Renal cortical epithelial cell (primary cell): ENCODE measurements at places on chromosomes 11 and 22.
A peak's percentile ranks its signal among the peaks of the same experiment; 100 is the strongest.

DNA sequence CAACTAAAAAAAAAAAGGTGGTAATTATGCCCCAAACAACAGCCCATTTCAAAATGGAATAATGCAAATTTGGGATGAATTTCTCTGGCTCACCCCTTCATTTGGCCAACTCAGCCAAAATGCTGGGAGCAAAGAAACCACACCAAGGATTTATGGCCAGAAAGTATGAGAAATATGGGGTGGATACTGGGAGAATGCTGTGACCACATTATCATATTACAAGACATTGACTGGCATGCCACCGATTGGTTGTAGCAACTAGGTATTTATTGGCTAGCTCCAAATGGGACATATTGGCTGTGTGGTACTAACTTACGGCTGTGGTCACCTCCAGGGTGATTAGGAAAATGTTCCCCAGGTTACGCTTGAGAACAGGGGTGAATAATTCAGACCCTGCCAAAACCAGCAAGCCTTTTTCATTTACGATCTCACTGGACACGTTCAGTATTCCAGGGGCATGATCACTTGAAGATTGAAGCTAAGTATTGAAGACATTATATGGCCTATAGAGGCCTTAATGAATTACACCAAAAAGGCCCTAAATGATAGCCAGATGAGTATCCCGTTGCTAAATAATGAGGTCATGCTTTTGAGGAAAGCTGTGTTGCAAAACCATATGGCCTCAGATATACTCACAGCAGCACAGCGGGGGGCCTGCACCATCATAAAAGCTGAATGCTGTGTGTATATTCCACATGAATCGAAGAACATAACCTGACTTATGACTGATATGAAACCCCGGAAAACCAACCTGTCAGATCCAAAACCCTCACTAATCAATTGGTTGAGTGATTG, 3.8 kb upstream of the FDX1 start:
- DNase-seq = no peak

DNA sequence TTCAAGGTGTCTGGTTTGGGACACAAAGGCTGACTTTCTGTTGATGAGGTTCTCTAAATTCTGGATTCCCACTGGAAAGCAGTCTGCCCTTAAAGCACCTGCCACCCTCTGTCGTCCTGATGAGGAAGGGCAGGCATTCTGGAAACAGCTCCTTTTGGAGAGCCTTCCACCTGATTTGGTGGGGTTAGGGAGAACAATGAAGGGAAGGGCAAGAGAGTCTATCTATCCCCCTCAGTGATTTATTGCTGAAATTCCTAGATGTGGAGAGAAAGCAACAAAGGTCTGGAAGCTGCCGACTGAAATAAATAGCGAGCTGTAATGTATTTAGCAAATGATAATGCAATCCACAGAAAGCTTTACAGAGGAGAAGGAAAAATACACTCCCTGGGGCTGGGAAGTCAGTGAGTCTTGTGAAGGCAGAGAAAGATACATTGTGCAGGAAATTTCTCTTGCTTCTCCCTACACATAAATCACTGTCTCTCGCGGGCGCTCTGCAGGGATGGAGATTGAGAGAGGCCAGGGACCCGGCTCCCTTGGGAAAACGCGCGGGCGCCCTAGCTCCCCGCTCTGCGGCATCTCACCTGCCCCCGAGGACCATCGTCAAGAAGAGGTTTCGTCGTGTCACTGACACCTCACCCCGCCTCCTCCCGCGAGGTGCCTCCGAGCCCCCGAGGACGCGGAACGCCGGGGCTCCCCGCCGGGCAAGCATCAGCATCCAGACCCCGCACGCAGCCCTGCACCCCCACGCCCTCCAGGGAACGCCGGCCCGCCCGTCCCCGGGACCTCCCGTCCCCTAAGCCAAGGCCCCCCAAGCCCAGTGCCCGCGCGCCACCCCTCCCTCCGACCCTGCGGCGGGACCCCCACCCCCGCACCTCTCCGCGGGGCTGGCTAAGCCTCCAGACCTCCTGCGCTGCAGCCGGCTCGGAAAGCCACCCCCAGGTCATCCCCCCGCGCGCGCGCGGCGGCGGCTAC, 673 bp downstream of the CDON start:
- DNase-seq = peak; percentile 40

DNA sequence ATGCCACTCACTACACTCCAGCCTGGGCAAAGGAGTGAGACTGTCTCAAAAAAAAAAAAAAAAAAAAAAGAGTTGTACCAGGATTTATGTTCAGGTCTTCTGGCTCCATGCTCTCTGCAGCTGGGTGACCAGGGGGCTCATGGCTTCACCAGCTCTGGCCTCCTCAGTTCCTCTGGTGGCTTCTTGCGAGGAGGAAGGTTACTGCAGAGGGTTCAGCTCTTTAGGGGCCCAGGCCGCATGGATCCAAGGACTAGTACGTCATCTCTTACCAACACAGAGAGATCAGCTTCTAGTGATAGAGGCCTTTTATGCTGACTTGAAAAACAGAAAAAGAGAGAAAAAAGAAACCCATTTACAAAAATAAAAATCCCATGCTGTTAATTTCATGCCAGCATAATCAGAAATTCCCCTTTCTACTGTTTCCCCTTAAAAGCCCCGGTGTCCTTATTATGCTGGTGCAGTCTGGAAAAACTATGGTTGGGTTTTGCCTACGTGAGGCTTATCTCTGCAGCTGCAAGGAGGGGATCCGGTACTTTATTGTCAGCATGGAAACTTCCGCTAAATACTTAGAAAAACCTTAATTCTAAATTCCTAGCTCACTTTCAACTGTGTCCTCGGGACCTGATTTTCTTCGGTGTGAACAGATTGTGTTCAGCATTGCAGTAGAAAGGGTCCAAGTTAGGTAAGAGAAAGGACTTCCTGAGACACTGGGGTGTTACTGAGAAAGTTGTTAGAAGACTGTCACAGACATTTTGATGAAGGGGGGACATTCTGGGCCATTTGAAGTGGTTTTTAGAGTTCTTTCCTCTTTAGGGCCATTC, 13.7 kb downstream of the ZBTB16 start:
- DNase-seq = no peak

GRCh38 chr11:2202071-2202899, 30.7 kb upstream of the TH start:
- DNase-seq = peak; percentile 7

GRCh38 chr11:35321532-35322317, 97.6 kb downstream of the SLC1A2 start:
- peak; percentile 72 for DNase-seq

GRCh38 chr11:122046846-122047245, 69.2 kb downstream of the BLID start:
- DNase-seq = no peak

DNA sequence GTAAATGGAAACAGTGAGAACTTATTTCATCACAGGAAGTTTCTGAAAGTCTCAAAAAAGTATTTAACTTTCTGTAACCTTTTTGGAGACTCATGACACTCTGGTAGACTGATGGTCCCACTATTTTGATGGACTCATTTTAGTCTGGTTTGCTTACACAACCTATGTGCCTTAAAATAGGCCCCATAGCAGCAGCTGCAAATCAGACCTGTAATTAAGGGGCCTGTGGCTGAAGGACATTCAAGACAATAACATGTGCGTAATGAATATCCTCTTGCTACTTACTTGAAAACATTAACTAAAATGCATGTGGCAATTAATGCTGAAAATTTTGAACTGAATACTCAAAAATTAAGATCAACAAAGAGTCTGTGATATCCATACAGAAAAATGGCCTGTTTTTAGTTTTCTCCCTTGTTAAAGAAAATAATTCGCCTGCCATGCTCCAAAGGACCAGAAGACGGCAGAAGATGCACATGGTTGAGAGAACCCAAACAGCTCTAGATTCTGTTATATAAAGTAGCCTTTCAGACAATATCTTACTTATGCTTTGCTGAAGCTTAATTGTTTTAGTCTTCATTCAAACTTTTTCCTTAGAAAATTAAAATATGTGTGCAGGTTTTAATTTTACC, 568.5 kb downstream of the KCNA4 start:
- peak; percentile 38 for DNase-seq

DNA sequence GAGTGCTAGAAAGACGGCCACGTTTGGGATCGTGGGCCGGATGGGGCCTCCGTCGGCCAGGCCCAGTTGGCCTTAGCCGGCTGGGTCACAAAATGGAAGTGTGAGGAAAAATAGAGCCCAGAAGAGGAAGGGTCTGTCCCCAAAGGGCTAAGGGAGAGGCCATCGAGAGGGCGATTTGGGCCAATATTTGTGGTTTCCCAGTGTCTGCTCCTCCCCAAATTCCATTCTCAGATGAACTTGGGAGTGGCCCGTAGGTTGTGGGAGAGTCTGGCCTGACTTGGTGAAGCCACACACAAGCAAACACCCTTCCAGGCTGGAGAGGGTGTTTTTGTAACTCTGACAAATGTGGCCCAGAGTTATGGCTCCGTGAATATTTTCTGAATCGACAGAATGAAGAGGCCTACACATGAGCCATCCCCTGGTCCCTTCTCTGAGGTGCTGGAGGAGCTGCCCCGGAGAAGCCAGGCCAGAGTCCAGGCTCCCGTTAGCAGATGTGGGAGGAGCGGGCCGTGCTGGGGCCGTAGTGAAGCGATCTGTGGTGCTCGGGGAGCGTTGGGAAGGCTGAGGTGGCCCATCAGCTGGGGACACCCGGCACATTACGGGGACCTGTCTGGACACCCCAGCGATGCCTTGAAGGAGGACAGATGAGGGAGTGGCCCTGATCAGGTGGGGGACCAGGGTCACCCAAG, 73.5 kb upstream of the PPARA start:
- no peak for DNase-seq

DNA sequence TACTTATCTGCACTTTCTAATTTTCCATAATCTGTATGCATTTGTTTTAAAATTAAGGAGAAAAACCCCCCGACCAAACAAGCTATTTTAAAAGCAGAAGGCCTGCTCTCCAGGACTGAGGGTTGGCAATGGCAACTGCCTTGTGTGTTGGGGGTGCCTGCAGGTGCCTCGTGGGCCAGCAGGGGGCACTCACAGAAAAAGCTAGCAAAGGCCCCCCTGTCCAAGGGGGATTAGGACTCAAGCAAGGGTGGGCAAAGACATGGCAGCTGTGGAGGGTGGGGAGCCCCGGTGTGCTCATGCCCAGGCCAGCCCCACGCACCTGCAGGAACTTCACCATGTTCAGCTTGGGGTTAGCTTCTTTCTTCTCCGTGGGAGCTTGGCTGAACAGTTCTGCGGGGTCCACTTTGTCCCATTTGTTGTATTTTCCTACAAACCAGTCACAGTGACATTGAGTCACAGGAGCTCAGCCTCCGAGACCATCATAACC, 10.3 kb downstream of the TOP3B start:
- no peak for DNase-seq

DNA sequence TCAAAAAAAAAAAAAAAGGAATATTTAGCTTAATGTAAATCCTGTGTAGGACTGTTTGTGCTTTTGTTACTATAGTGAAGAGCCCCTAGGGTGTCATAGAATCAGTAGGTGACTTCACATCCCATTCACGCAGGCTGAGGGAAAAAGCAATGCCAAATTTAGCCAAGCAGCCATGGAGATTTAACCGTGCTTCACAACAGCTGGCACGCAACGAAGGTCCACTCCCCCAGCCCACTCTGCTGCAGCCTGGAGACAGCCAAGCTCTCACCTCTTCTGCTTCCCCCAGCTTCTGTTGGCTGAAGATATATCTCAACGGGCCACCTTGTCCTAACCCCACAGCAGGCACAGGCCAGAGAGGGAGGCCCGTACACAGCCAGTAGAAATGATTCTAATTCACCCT, 78.8 kb upstream of the BID start:
- no peak for DNase-seq

- DNase-seq = peak; percentile 75
Observed at GRCh38 chr11:68206211-68206610, 6.9 kb downstream of the KMT5B start.

- peak; percentile 99 for DNase-seq
Observed at GRCh38 chr11:9460322-9461062, at the start of gene ZNF143. Gene ZNF143, plus strand, starts transcription at chr11:9461012. Its CDS starts 10,297 bp downstream, at chr11:9471309.

DNA sequence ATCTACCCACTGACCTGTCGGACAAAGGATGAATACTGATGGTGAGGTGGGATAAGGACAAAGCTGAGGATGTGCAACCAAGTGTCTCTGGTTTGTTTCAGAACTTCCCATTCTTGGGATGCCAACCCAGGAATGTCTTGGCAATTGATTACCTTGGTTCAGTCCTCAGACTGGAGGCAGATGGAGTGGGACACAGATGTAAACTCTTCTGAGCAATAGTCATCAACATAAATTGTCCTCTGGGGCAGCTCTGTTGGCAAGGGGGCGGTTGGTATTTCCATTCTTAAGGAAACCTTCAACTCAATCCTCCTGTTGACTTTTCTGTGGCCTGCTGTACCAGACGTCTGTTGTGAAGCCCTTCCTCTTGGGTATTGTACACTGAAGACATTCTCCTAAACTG, 6.8 kb downstream of the ABTB2 start:
- no peak for DNase-seq

DNA sequence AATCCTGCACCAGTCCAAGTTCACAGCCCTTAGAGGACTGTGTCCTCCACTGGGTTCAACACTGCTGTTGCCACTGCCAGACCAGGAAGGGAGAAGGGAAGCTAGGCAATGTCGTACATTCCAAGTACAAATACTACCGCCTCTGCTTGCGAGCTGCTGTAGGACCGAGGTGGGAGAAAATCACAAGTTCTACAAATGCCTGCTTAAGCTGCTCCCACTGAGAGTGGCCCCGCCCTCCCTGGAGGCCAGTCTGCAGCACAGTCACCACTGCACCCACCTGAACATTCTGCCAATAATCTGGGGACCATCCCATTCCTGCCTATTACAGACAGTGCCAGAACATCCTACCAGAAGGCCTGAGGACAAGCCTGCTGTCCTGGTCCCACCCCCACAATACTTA, 707.5 kb upstream of the ANO5 start:
- no peak for DNase-seq

DNA sequence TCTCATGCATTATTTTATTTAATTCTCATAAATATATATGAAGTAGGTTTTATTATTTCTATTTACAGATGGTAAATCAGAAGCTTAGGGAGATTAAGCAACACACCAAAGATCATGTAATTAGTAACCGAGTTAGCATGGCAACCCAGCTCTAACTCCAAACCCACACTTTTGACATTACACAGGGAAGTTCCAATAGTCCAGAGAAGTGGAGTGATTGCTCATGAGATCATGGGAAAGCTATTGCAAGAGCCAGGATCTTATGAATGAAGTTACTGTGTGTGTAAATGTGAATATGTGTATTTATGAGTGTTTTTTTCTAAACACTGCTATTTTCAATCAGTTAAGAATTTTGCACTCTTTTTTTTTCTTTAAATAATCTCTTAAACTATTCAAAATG, 225.8 kb upstream of the KIRREL3 start:
- DNase-seq = peak; percentile 7

DNA sequence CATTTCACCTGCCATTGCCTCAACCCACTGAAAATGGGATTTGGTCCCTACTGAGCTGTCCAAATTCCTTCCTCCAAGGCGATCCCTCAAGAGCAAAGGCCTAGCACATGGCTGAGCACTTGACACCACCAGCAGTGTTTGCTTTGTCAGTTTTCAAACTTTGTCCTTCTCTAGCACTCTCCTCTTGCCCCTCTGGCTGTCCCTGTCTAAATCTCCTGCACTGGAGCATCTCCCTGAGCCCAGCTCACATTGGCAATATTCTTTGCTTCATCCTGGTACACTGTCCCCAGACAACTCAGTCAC, 66.6 kb upstream of the FTH1 start:
- DNase-seq = no peak
